ENCODE measurements at places on chromosomes 13 and 19. TPM values are rescaled to one million over a fixed set of nuclear protein-coding genes. Genes with fewer than 3 reads are reported as not detected.
A peak's percentile ranks its signal among the peaks of the same experiment; 100 is the strongest.

The SYT3 gene
- total RNA-seq = 0.28 TPM

GRCh38 chr13:102564564-102564963 lies 32.2 kb upstream of the TPP2 start:
- H3K27ac ChIP-seq = no peak overlapping the region
- no peaks in the 10 kb centered on the region for H3K4me1 ChIP-seq
- no peaks in the 10 kb centered on the region for H3K36me3 ChIP-seq
- H3K27me3 ChIP-seq = no peaks in the 10 kb centered on the region
- no peak for DNase-seq

GRCh38 chr19:5828661-5829566 lies 10.6 kb downstream of the FUT6 start:
- H3K4me1 ChIP-seq = peaks cover 30% of the 10 kb centered on the region

DNA sequence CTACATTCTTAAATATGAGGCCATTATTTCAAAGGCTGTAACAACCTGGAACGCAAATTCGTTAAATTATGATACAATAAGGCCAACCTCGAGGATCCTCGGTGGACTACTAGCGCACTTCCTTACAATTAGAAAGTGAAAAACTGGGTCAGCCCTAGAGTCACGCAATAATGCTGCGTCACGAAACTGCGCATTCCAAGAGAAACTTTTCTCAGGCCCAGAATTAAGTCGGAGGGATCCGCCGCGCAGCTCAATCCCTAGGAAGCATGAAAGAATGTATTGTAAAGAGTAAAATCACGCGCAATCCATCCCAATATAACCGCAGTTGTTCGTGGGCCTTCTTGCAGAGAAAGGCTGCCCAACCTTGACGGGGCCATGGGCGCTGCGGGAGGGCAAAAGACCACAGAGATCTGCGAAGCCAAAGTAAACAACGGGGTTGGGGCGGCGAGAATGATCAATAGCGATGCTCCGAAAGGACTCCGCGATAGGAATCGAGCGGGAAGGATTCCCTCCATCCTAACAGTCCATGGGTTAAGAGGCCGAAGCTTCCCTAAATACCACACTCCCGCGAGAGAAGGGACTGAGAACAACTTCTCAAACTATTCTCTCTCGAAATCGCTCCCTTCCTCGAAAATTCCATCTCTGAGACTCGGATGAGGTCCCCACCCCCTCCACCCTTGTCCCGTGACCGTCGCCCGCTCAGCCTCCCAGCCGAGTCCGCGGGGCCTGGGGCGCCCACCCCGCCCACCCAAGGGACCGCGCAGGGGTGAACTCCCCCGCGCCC lies 564 bp downstream of the SPART start:
- peak overlapping the region; percentile 96 for H3K27ac ChIP-seq
- peak; percentile 85 for DNase-seq
- no peaks in the 10 kb centered on the region for H3K27me3 ChIP-seq
- peak overlapping the region; percentile 59 for H3K4me3 ChIP-seq
- H3K36me3 ChIP-seq = no peaks in the 10 kb centered on the region
- H3K4me1 ChIP-seq = peaks cover 41% of the 10 kb centered on the region

The RXFP2 gene
- total RNA-seq = not detected

GRCh38 chr19:8355631-8356402 lies 8.1 kb upstream of the ANGPTL4 start:
- no peak overlapping the region for H3K4me3 ChIP-seq
- no peak for DNase-seq
- peaks cover 18% of the 10 kb centered on the region for H3K4me1 ChIP-seq
- no peak overlapping the region for H3K27ac ChIP-seq
- peaks cover 25% of the 10 kb centered on the region for H3K27me3 ChIP-seq

DNA sequence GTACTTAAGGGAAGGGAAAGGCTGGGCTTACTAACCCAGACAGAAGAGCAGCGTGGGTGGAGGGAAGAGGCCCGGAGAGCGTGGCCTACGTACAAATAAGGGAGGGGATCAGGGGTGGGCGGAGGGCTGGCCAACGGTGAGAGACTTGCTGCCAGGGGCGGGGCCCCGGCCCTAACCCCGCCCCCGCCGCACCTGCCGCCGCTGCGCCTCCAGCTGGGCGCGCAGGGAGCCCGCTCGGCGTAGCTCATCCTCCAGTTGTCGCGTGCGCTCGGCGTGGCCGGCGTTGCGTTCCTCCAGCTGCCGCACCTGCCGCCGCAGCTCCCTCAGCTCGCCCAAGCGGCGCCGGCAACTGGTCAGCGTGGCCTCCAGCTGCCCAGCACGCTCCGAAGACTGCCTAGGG lies 5.7 kb downstream of the HOOK2 start:
- peaks cover 2% of the 10 kb centered on the region for H3K36me3 ChIP-seq
- H3K27ac ChIP-seq = no peak overlapping the region
- H3K4me3 ChIP-seq = no peak overlapping the region
- no peak for DNase-seq
- H3K27me3 ChIP-seq = no peaks in the 10 kb centered on the region
- peaks cover 1% of the 10 kb centered on the region for H3K4me1 ChIP-seq

GRCh38 chr13:33799950-33800592 lies 17.9 kb upstream of the RFC3 start:
- no peak overlapping the region for H3K27ac ChIP-seq
- H3K36me3 ChIP-seq = no peaks in the 10 kb centered on the region
- peak overlapping the region; percentile 27 for H3K4me3 ChIP-seq
- DNase-seq = no peak

DNA sequence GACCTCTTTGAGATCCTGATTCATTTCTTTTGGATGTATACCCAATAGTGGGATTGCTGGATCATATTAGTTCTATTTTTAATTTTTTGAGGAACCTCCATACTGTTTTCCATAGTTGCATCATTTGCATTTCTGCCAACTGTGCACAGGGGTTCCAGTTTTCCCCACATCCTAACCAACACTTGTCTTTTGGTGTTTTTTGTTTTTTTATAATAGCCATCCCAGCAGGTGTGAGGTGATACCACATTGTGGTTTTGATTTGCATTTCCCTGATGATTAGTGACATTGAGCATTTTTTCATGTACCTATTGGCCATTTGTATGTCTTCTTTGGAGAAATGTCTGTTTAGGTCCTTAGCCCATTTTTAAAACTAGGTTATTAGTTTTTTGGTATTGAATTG lies 18.8 kb upstream of the GPR183 start:
- no peak for DNase-seq
- H3K4me3 ChIP-seq = no peak overlapping the region
- no peaks in the 10 kb centered on the region for H3K27me3 ChIP-seq
- no peak overlapping the region for H3K27ac ChIP-seq
- peaks cover 46% of the 10 kb centered on the region for H3K4me1 ChIP-seq

DNA sequence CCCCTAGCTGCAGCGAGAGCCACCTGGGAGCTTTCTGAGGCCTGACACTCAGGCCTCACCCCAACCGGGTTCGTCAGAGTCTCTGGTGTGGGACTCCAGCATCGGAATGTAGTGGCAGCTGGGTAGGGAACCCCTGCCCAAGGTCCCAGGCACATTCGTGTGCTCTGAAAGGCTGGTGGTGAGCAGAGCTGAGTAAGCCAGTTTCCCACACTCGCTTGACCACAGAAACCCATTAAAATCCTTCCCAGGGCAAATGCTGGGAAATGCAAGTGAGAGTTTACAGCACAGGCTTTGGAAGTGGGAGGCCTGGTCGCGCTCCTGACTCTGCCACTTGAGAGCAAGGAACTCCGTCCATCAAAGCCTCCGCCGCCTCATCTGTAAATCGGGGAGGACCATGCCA lies 4.2 kb downstream of the TRAPPC6A start:
- DNase-seq = no peak
- H3K27me3 ChIP-seq = no peaks in the 10 kb centered on the region
- no peak overlapping the region for H3K4me3 ChIP-seq
- peaks cover 52% of the 10 kb centered on the region for H3K4me1 ChIP-seq

The CYP2S1 gene
- 12.1 TPM for total RNA-seq

The CCNA1 gene
- total RNA-seq = 0.35 TPM

DNA sequence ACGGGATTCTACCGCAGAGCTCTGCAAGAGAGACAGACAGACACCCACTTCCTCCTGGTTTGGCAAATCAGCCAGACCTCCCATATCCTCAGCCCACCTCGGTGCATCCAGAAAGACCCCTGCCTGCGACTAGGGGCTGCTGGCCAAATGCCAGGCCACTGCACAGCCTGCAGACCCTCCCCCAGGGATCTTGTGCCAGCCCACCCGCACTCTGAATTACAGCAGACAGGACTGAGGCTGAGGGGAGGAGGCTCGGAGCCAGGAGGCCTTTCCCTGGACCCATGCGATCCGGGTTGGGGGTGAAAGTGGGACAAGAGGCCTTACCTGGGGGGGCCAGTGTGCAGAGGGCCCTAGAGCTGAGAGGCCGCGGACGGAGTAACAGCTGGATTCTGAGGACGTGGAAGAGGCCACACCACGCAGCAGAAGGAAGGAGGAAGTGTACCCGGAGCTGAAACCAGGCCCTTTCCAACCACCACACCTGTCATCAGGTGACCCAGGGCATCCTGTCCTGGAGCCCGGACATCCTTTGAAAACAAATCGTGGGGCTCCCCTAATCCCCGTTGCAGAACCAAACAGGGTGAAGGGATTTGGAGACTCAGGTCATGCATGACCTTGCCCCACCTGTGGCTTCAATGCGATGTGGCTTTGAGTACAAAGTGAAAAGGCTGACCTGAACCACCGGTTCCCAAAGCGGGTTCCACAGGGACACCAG lies 993 bp downstream of the FUT6 start:
- H3K27me3 ChIP-seq = no peaks in the 10 kb centered on the region
- DNase-seq = no peak
- no peaks in the 10 kb centered on the region for H3K36me3 ChIP-seq
- H3K4me3 ChIP-seq = no peak overlapping the region
- no peaks in the 10 kb centered on the region for H3K4me1 ChIP-seq

DNA sequence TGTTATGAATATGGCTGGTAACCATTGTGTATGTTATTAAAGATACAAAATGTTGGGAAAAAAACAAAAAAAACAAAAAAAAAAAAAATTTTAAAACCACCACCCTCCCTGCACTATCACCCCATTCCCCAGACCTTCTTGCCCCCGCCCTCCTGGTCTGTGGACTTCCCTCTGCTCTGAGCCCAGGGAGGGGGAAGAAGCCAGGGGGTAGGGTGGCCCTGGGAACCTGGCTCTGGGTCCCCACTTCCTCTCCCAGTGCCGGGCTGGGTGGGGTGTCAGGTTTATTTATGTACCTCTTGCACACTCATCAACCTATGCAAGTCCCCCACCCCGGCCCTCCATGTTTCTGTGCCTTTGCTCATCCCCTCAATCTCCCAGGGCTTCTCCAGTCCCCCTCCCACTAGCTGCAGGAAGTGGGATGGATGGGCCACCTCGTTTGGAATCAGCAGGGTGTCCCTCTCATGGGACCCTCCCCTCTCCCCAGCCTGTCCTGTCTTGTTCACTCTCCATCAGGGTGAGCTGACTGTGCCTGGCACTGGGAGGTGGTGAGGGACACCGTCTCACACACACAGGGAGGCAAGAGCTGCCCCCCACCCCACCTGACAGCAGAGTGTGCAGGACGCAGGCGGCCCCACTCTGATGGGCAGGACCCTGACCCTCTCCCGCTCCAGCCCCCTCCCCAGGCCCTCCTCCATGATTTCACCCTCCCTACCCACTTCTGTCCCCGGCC lies 5.9 kb downstream of the PAF1 start:
- H3K4me1 ChIP-seq = peaks cover 5% of the 10 kb centered on the region
- no peaks in the 10 kb centered on the region for H3K27me3 ChIP-seq
- no peak for DNase-seq
- H3K27ac ChIP-seq = no peak overlapping the region
- H3K36me3 ChIP-seq = peaks cover 91% of the 10 kb centered on the region

The FXYD7 gene
- total RNA-seq = 3.2 TPM

GRCh38 chr13:110957181-110957884 lies 42.5 kb upstream of the ANKRD10 start:
- no peak overlapping the region for H3K27ac ChIP-seq
- H3K4me1 ChIP-seq = no peaks in the 10 kb centered on the region
- H3K36me3 ChIP-seq = no peaks in the 10 kb centered on the region
- DNase-seq = no peak
- no peaks in the 10 kb centered on the region for H3K27me3 ChIP-seq
- H3K4me3 ChIP-seq = no peak overlapping the region

The NFKBIB gene
- 29.0 TPM for total RNA-seq

GRCh38 chr19:56155124-56155687 lies 14.1 kb downstream of the ZNF444 start:
- peaks cover 30% of the 10 kb centered on the region for H3K36me3 ChIP-seq
- DNase-seq = no peak
- H3K4me3 ChIP-seq = no peak overlapping the region
- H3K27ac ChIP-seq = no peak overlapping the region
- H3K27me3 ChIP-seq = no peaks in the 10 kb centered on the region

GRCh38 chr19:29056535-29056934 lies 156.4 kb downstream of the UQCRFS1 start:
- no peak overlapping the region for H3K4me3 ChIP-seq
- no peaks in the 10 kb centered on the region for H3K36me3 ChIP-seq
- DNase-seq = no peak
- H3K27ac ChIP-seq = no peak overlapping the region

- H3K27me3 ChIP-seq = no peaks in the 10 kb centered on the region
- H3K4me3 ChIP-seq = no peak overlapping the region
- DNase-seq = peak; percentile 65
- H3K36me3 ChIP-seq = peaks cover 27% of the 10 kb centered on the region
- no peaks in the 10 kb centered on the region for H3K4me1 ChIP-seq
Observed at GRCh38 chr13:112867301-112867711, 101.7 kb upstream of the MCF2L start.

DNA sequence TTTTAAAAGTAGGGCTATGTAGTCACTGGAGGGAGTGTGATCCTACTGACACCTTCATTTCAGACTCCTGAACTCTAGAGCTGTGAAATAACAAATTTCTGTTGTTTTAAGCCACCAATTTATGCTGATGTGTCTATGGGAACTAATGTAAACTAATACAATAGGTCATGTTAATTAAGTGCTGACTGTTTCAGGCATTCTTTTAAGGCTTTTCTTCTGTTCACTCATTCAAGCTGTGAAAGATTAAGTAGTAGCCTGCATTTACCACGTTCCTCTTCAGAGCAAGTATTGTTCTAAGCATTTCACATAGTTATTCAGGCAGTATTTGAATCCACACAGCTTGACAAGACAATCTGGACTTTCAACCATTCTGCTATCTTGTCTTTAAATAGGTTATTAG lies 1135.0 kb downstream of the SLITRK1 start:
- no peak overlapping the region for H3K27ac ChIP-seq
- no peaks in the 10 kb centered on the region for H3K27me3 ChIP-seq
- H3K4me1 ChIP-seq = no peaks in the 10 kb centered on the region
- no peak overlapping the region for H3K4me3 ChIP-seq
- H3K36me3 ChIP-seq = no peaks in the 10 kb centered on the region

The TMEM150B gene
- total RNA-seq = 9.1 TPM

- H3K4me3 ChIP-seq = no peak overlapping the region
- no peak for DNase-seq
- no peaks in the 10 kb centered on the region for H3K36me3 ChIP-seq
Observed at GRCh38 chr13:72506706-72507105, 220.7 kb downstream of the MZT1 start.

The CUL4A gene
- total RNA-seq = 72.8 TPM

- no peak overlapping the region for H3K27ac ChIP-seq
- H3K4me3 ChIP-seq = no peak overlapping the region
Observed at GRCh38 chr13:64413529-64413928, 2816.6 kb downstream of the PCDH9 start.

DNA sequence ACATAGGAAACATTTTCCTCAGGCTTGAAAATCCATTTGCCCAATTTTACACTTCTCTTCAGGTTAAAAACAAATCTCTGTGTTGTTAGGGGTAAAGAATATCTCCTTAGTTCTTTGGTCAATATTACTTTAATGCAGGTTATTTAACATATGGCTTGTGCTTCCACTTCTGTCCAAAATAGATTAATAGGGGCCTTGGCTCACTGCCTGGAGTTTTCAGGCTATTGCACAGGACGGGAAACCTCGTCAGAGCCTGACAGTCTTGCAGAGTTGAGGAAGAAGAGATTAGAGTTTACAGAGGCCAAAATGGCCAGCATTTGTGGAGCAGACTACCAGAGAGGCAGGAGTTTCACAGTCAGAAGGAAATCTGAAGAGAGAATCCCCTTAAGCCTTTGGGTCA lies 863.9 kb upstream of the GPC6 start:
- H3K4me1 ChIP-seq = no peaks in the 10 kb centered on the region
- no peak overlapping the region for H3K27ac ChIP-seq
- H3K4me3 ChIP-seq = no peak overlapping the region
- DNase-seq = no peak

Data from spleen (tissue), 13 donors.